NCI-H510A (cell line): ENCODE measurements at places on chromosomes 12 and 14.
A peak's percentile ranks its signal among the peaks of the same experiment; 100 is the strongest.

DNA sequence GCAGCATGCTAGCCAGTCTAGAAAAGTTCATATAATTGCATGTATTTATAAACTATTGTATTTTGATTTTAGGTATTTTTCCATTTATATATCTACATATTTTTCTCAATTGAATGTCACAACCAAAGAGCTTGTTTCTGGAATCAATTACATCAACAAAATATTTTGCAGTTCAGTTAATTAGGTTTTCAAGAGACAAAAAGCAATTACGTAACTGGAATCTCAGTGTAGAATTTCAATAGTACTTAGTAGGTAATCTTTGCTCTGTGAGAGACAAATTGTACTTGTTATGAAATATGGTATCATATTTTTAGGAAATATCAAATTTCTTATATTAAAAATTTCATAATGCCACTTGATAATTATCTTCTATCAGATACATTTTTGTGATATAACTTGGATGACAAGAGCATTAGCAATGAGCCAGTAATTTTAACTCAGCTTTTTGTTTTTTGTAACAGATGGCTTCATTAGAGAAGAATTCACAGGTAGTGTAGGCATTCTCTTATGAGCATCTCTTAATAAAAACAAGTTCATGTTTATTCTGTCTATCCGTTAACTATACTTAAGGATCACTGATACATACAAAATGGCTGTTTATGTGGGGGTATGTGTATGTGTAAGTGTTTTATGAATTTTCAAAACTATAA, 774.7 kb downstream of the C12orf50 start:
- DNase-seq: no peak

- no peak for DNase-seq
Observed at GRCh38 chr14:78840898-78841297, 670.7 kb downstream of the NRXN3 start.

DNA sequence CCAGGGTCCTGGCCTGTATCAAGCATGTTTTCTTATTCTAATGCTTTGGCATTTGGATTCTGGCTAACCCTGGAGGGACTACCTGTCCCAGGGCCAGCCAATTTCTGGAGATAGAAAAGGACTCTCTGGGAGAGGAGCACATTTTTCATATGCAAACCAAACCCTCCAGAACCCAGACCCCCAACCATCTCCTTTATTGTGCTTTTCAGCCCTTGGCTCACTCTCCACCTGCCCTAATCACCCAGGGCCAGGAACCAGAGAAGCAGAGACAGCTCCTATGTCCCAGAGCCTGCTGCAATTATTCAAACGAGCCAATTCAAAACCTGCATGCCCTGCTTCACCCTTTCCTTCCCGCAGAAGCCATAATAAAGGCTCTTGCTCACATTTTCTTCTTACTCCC, 23.8 kb downstream of the HSPB8 start:
- DNase-seq: no peak

DNA sequence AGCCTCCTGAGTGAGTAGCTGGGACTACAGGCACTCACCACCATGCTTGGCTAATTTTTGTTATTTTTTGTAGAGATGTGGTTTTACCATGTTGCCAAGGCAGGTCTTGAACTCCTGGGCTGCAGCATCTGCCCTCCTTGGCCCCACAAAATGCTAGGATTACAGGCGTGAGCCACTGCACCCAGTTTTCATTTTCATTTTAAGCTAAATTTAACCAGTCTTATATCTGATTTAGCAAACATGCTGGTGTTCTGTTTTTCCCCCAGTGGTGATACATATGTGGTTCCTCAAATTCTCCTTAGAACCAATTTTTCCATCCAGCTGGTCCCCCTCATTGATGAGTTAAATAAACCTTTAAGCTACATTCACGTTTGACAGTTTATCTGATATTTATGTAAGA, 43.8 kb upstream of the BICD1 start:
- no peak for DNase-seq

DNA sequence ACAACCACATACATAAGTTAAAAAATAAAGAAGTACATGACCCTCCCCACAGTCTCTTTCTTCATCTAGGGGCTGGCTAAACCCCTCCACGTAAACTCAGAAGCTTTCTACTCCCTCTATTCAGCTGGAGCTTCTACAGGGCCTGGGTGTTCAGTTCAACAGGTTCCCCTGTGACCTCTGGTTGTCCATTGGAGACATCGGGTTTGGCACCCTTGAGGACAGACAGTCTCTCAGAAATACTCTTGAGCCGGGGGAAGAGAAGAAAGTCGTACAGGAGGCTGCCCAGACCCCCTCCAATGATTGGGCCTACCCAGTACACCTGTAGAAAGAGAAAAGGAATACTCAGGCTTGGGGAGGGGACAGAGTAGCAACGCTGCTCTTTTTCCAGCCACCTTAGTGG, 1.9 kb upstream of the TIMELESS start:
- no peak for DNase-seq

DNA sequence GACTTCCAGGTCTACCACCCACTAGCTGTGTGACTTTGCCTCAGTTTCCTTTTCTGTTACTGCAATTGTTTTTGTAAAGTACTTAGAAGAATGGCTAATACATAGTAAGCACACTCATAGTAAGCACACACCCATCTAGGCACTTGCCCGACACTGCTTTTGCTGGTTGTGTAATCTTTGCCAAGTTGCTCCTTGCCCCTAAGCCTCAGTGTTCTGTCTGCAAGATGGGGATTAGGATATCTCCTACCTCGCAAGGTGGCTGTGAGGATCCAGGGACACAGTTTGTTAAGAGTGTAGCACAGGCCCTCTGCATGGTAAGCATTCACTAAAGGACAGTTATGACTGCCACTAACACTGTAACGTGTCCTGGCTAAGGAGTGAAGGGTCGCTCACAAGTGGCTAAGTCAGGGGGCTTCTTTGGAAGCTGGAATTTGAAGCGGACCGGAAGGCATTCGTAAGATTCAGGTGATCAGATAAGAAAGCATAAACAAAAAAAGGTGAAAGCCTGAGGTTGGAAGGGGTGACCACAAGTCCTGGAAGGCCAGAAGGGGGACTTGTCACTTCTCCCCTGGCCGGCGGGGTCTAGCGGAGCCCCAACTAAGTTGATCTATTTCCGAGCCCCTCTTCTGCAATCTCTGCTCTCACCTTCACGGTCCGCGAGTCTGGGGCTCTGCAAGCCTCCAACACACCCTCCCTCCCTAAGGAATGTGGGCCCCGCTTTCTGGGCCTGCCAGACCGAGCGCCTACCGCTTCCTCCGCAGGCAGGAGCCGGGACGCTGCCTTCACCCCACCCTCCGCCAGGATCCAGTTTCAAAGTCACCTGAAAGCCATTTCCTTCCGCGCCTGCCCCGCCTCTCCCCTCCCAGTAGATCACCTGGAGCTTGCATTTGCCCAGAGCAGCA, 1.5 kb upstream of the PLEKHG3 start:
- peak; percentile 54 for DNase-seq

DNA sequence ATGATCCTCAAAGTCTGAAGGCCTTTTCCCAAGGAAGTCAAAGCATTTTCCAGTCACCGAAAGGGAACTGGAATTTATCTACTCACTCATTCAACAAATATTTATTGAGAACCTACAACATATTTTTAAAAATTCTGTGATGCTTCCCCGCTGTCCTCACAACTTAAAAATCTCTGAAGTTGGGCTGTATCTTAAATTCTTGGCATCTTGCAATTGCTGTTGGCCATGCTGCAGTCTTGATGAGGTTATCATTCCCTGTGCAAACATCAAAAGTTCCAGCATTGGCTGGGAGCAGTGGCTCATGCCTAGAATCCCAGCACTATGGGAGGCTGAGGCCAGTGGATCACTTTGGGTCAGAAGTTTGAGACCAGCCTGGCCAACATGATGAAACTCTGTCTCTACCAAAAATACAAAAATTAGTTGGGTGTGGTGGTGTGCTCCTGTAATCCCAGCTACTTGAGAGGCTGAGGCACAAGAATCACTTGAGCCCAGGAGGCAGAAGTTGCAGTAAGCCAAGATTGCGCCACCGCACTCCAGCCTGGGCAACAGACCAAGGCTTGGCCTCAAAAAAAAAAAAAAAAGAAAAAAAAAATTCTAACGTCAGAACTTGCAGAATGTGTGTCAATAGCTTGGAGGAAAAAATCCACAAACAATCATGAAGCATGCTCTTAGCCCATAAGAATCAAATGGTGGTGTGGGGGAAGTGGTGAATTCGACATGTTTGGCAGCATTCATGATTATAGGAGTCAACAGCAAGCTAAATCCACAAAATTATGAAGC, 34.9 kb downstream of the CCDC177 start:
- DNase-seq: no peak

GRCh38 chr12:81300454-81300853, 222.6 kb downstream of the ACSS3 start:
- DNase-seq: no peak

DNA sequence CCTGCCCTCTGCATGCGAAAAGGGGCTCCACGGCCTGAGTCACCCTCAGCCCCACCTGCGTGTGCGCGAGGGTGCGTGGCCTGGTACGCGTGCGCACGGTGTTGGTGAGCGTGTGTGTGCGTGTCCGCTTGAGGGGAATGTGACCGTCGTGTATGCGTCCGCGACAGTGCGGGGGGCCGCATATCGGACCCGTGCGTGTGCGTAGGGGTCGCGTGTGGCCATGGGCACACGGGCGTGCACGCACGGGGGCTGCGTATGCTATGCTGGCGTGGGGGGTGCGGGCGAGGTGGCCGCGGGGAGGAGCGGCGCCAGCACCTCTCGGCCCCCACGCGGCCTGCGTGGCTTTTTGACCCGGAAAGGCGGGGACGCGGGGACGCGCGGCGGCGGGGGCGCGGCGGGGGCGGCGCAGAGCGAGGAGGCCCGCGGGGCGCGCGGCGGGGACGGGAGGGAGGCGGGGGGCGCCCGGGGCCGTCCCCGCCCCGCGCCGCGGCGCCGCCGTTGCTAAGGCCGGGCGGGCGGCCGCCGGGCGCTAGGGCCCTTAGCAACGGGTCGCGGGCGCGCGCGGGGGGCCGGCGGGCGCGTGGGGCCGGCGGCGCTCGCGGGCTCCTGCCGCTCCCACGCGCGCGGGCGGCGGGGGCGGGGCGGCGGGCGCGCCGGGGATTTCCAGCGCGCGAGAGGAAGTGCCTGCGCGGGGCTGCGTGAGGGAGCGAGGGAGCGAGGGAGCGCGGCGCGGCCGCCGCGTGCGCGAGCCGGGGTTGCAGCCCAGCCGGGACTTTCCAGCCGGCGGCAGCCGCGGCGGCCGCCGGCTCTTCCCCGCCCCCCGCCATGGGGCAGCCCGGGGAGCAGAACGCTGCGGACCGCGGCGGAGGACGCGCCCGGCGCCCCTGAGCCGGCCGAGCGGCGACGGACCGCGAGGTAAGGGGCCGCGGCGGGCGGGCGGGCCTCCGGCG, at the start of gene TRAF3:
Gene TRAF3, plus strand, starts transcription at position 689 of the 950 bp plus-strand sequence. CDS start 92,753 bp downstream, outside the sequence.
- no peak for DNase-seq

DNA sequence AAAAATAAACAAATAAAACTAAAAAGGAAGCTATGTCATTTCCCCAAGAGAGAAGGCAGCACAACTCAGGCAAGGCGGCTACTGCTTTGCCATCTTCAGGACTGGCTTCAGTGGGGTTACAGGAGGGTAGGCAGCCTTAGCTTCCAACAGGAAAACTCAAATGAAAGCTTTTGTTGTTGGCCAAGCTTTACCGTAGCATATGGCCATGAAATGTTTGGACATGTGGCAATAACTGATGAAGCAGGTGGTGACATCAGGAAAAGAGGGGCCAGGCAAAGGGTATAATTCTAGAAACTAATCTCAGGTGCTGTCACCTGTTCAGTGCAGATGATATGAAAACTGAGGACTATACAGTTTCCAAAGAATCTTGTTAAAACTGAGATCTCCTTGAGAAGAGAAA, 22.8 kb upstream of the NPFF start:
- no peak for DNase-seq

GRCh38 chr12:97312570-97313135, 150.0 kb upstream of the RMST start:
- DNase-seq: no peak

DNA sequence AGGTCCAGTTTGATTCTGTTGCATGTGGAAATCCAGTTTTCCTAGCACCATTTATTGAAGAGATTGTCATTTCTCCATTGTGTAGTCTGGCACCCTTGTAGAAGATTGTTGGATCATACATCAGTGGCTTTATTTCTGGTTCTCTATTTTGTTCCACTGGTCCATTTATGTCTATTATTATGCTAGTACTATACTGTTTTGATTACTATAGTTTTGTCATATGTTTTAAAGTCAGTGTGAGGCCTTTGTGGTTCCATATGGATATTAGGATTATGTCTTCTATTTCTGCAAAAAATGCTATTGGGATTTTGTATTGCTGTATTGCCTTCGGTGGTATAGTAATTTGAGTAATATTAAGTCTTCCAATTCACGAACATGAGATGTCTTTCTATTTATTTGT, 51.4 kb downstream of the LEMD3 start:
- DNase-seq: no peak

DNA sequence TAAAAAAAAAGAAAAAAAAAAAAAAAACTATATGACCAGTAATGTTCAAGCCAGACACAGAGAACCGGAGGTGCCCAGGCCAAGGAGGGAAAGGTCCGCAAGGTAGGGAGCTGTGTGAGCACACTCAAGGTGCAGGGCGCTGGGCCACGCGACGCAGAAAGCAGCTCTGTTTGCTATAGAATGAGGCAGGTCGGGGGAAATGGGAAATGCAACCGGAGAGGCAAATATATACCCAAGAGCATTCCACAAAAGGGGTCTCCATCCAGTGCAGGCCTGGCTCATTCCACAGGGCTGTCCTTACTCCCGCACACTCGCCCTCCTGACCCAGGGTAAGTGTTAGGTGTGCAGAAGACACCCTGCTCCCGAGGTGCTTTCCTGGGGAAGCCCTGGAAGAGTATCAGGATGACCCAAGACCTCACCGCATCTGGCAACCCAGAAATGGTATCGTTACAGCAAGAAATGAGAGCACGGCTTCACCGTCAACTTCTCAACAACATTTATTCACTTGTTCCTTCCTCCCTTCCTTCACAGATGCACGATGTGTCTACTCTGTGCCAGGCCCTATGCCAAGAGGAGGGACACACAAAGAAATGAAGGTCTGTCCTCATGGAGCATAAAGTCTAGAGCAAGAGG, 86.4 kb downstream of the BCL11B start:
- no peak for DNase-seq

DNA sequence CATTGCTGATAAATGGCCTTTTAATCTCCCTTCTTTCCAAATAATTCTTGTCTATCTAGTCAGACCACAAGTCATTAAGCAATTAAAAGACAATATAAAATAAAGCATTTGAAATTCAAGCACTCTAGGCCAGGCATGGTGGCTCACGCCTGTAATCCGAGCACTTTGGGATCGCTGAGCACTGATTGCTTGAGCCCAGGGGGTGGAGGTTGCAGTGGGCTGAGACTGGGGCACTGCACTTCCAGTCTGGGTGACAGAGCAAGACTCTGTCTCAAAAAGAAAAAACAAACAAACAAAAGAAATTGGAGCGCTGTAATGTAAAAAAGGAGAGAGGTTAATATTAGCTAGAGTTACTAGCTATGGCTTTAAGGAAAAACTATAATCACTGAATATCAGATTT, 30.5 kb upstream of the CSRP2 start:
- DNase-seq: no peak
